IMR-90 (cell line): ENCODE measurements at places on chromosomes 7 and 10. TPM values are rescaled to one million over a fixed set of nuclear protein-coding genes. Genes with fewer than 3 reads are reported as not detected.

DNA sequence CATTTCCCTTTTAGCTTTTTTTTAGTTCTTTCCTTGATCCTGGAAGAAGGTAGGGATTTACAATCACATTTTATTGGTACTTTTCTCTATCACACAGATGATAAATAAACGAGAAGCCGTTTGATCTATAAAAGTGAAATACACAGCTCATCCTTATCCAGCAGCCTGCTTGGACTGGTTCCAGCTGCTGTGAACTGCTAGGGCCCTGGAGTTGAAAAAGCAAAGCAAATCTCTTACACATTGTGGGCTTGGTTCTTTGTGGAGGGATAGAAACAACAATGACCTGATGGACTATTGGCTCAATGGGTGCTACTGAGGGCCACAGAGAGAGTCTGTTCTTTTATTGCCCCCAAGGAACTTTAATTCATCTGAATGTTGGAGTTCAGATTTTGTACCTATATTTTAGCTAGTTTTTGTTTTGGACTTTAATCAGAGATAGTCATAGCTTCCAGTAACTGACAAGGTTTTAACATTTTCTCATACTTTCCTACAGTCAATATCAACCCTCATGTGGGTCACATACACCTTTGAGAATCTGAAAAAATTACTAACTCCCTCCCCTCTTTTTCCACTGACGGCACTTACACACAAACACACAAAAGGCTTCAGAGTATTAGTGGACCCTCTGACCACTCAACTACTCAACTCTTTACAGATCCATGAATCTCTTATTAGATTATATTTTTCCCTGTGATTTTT lies 91.6 kb upstream of the CCDC6 start:
- no peak for DNase-seq

GRCh38 chr10:71696628-71697326 lies 22.8 kb downstream of the C10orf105 start:
- no peak for DNase-seq

GRCh38 chr10:74040200-74041126 lies 42.5 kb downstream of the VCL start:
- no peak for DNase-seq

DNA sequence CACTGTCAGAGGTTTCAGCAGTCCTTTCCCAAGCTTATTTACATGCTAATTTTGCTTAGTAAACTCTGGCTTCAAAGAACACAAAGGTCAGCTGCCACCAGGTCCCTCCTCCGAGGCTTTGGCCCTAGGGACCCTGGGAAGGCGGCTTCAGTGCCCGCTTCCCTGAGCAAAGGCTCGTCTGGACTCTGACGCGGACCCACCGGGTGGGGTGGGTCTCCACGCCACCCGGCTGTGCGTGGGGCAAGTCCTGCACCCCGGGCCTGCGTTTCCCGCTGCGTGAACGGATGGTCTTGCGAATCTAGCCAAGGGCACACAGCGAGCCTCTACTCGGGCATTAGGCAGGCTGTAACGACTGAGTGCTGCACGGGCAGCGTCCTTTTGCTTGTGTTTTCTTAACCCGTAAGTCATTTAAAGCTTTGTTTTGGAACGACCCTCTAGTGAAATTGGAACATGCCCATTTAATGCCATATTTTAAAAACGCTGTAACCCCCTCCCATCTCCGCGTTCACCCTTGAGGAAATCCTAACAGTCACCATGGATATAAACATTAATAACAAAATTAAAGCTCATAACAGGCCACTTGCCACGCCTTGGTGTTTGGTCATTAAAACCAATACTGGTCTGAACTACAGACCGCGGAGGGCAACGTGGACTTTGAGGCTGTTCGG lies 828 bp downstream of the BNIP3 start:
- no peak for DNase-seq

GRCh38 chr10:123391275-123392028 lies 237.2 kb downstream of the BUB3 start:
- no peak for DNase-seq

DNA sequence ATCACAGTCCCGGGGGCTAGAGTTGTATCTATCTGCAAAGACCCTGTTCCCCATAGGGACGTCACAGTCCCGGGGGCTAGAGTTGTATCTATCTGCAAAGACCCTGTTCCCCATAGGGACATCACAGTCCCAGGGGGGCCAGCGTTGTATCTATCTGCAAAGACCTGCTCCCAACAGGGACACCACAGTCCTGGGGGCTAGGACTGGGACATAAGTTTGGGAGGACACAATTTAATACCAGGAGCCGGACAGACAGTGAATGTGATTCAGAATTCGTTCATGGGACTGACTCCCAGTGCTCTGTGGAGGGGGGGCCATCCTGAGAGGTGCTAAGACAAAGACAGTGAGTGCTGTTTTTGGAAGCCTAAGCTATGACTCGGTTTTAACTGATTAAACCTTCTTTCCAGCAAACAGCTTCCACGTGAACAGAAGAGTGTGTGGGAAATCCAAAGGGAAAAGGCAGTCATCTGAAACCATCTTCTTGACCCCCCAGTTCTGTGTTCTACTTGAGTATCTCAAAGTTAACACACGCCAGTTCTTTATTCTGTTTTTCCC lies 153.0 kb downstream of the DIP2C start:
- peak; percentile 71 for DNase-seq

DNA sequence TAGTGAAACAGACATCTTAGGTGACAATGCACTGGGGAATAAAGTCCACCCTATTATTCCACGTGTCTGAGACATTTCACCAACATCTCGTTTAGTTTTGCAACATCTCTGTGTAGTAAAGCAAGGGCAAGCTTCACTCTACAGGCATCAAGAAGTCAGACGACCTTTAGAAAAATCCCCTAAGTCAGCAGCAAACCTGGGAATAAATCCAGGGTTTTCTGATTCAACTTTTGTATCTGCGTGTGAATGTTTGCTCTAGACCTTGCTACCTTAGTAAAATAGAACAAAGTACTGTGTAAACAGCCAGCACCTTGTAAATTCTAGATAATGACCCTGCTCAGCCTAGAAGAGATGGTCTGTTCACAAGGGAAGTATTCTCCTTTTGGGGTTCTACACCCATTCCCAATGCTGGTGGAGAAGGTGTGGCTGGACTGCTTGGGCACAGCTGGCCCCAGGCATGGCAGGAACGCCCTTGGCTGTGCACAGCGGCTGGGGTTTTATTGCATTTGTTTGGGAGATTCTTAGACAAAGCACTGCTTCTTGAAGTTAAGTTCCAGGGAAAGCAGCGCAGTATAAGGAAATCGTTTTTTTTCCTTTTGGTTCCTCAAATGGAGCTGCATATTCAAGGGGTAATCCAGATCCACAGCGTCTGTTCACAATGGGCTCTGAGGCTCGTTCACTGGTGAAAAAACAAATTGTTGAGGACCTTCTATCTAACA lies 38.3 kb upstream of the GALNTL5 start:
- DNase-seq, result no peak

DNA sequence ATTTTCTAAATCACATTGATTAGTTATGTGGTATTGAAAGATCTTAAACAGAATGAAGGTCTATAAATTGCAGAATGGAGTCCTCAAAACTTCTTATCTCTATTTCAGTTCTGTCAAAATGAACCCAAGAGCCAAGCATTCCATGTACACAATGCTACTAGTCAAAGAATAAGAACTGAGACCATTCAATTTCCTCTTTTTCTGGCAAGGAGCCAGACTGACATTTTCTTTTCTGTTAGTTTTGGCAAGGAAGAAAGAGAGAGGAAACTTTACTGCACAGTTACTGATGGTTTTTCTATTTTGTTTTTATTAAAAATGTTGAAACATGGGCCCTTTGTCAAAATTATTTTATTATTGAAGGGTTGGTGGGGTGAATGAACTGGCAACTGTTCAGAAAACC lies 181.8 kb upstream of the FERD3L start:
- peak; percentile 17 for DNase-seq

DNA sequence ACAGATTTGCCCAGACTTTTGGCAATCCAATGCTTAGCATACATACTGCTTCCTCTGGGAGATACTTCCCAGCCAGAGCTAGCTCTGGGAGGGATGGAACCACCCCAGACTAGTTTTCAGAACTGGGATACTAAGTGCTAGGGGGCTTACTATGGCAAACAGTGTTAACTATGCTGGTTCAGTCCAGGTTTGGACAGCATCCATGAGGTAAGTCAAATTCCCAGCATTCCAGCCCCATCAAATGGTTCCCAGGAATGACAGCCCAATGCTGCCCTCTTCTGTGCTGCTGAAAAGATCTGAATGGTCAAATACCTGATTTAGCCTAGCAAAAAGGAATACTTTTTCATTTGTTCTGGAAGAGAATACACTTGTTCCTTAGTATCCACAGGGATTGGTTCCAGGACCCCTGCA lies 141.7 kb upstream of the CCDC6 start:
- DNase-seq, result no peak

DNA sequence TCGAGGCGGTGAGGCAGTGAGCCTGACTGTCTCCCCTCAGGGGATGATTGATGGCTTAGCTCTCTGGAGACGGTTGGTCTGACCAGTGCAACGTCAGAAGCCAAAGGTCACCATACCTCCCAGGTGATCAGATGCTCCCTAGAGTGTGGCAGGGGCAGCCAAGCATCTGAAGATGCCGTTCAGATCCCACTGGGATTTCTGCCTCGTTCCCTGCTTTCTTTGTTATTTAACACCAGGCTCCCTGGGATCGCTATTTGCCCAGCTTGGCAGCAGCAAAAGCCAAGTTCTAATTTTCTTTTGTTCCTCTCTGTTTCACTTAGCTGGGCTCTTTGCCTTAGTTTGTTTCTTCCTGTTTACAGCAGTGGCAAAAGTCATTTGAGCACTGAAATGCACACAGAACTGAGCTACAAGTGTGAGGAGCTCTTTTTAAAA lies 53.5 kb upstream of the SVIL start:
- DNase-seq, result no peak

DNA sequence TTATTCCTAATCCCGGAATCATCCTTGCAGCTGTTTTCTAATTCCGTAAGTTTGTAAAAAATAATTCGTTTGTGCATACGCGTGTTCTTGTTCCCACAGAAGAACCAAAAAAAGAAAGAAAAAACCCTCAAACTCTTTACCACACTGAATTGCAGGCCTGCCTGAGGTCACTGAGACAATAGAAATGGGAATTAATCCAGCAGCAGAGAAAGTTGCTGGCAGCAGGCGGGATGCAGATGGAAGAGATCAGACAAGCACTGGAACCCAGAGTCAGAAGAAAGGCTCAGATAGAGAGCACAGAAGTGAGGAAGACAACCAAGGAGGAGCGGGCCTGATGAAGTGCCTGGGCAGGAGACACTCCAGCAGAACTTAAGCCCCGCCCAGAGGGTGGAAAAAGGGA lies 141.5 kb upstream of the VWC2 start:
- DNase-seq, result no peak

- peak; percentile 35 for DNase-seq
Measured at GRCh38 chr10:110175406-110175805, 32.0 kb upstream of the MXI1 start.

- DNase-seq, result peak; percentile 61
Measured at GRCh38 chr10:66837990-66838389, 87.8 kb upstream of the LRRTM3 start.

DNA sequence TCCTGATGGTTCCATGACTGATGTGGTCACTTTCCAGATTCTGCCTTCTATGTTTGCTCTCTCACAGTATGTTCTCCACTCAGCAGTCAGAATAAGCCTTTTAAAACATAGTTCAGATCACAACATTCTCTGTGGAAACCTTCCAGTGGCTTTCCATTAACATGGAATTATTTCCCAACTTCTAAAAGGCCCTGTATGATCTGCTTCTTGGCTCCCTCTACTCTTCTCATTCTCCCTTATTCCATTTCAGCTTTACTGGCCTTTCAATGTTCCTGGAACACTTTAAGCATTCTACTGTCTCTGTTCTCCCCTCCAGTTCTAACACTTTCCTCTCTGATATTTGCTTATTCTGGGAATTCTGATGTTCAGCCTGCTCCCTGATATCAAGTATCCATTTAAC lies 325.6 kb downstream of the THSD7A start:
- no peak for DNase-seq

GRCh38 chr10:130333185-130333584 lies 197.0 kb downstream of the GLRX3 start:
- no peak for DNase-seq

- peak; percentile 36 for DNase-seq
Measured at GRCh38 chr7:65892835-65893234, 20.0 kb downstream of the VKORC1L1 start.

GRCh38 chr7:93836116-93836515 lies 54.4 kb downstream of the TFPI2 start:
- no peak for DNase-seq

GRCh38 chr10:59190332-59190731 lies 13.9 kb downstream of the PHYHIPL start:
- DNase-seq, result no peak

- DNase-seq, result peak; percentile 73
Measured at GRCh38 chr7:74453322-74454011, at the start of gene GTF2IRD1. Gene GTF2IRD1 (plus strand): TSS chr7:74453906. CDS start chr7:74508081, 54,175 bp downstream.

DNA sequence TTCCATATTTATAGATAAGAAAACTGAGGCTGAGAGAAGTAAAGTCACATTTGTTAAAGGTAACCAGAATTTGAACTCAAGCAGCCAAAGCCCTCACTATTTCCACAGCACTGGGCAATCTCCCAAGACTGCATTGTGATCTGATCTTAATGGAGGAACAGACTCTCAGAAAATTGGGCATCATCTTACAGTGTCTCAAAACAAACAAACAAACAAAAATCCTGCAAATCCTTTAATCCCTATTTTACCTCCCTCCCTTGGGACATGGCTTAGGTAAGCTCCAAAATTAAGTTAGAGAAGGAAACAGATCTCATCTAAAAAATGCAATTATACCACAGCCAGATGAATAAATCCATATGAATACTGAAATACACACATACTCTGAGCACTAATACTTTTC lies 57.5 kb downstream of the FHIP2A start:
- no peak for DNase-seq

DNA sequence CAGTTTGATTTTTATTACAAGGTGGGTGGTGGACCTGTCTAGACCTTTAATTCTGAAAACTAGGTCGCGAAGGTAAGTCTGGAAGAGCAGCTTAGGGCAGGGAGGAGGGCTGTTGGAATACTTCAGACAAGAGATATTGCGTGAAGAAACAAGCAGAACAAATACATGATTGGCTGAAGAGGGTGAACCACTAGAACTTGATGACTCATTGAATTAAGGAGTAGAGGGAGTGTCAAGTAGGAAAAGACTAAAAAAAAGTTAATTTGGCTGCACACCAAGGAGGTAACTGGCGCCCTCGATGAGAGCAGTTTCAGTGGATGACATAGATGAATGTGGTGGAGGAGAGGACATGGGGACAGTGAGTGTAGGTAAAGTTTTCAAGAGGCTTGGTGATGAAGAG lies 41.3 kb downstream of the WNT2 start:
- DNase-seq, result no peak

The TMEM273 gene
- polyA plus RNA-seq, result not detected in 2 replicates

The NPY4R2 gene
- 0.26 and 0.38 TPM in 2 replicates for polyA plus RNA-seq

The TRUB1 gene
- polyA plus RNA-seq, result 9.1 and 10.6 TPM in 2 replicates

The PSMA2 gene
- 98.8 and 106 TPM in 2 replicates for polyA plus RNA-seq

The ZWINT gene
- 47.3 and 56.4 TPM in 2 replicates for polyA plus RNA-seq

The DGKB gene
- polyA plus RNA-seq, result not detected in 2 replicates

The IFIT2 gene
- 0.67 and 1.1 TPM in 2 replicates for polyA plus RNA-seq

The WIPF3 gene
- not detected in 2 replicates for polyA plus RNA-seq

The ANKRD2 gene
- 0.40 and 0.65 TPM in 2 replicates for polyA plus RNA-seq

The DOCK1 gene
- 22.2 and 28.2 TPM in 2 replicates for polyA plus RNA-seq
